ENCODE measurements at places on chromosomes 1 and 21. TPM values are rescaled to one million over a fixed set of nuclear protein-coding genes. Genes with fewer than 3 reads are reported as not detected.

SLC44A3 gene
- total RNA-seq: 14.1 TPM

PPP1R12B gene
- total RNA-seq: 45.9 TPM

PLEKHA6 gene
- 5.1 TPM for total RNA-seq

- no peak overlapping the region for H3K4me3 ChIP-seq
- DNase-seq: no peak
- H3K27me3 ChIP-seq: peaks cover 43% of the 10 kb centered on the region
- H3K4me1 ChIP-seq: no peaks in the 10 kb centered on the region
Observed at GRCh38 chr1:20376880-20377494, 86.3 kb downstream of the VWA5B1 start.

DNA sequence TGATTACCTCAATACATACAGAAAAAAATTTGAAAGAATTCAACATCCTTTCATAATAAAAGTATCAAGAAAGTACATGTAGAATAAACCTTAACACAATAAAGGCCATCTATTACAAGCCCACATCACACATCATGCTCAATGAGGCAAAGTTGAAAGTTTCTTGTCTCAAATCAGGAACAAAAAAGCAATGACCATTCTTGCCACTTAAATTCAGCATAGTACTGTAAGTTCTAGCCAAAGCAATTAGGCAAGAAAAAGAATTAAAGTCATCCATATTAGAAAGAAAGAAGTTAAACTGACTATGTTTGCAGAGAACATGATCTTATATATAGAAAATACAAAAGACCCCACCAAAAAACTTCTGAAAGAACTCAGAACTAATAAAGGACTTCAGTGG is 44.5 kb downstream of the KCNT2 start:
- H3K36me3 ChIP-seq: no peaks in the 10 kb centered on the region
- peaks cover 2% of the 10 kb centered on the region for H3K4me1 ChIP-seq
- H3K27ac ChIP-seq: no peak overlapping the region
- no peaks in the 10 kb centered on the region for H3K27me3 ChIP-seq
- no peak for DNase-seq
- H3K4me3 ChIP-seq: no peak overlapping the region

GRCh38 chr1:178094739-178095645 is 1.1 kb downstream of the RASAL2 start:
- peak overlapping the region; percentile 81 for H3K4me3 ChIP-seq
- no peaks in the 10 kb centered on the region for H3K36me3 ChIP-seq
- H3K27me3 ChIP-seq: no peaks in the 10 kb centered on the region
- peak overlapping the region; percentile 86 for H3K27ac ChIP-seq
- H3K4me1 ChIP-seq: peaks cover 7% of the 10 kb centered on the region

DNA sequence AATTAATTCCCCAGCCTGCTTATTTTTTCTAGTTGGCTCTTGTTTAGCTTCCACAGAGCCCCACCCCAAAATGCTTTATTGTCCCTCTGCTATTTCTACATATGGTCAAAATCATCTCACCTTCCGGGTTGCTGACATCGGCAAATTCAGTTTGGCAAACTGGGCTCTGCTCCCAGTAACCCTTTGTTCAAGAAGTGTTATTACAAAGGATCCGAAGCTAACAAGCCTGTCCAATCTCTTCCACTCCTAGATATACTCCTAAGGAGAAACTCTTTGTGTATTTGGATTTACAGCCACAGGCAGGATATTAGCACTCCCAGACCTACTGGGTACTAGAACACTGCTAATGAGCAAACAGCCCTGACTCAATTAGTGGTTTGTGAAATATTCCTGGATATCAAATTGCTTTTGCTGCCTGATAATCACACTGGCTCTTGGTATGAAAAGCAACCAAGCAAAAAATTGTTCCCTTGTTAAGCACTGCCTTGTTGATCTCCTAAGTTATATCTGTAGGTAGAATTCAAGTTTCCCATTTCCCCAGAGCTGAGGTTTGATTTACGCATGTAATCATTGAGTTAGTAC is 4.0 kb downstream of the JUN start:
- H3K4me3 ChIP-seq: peak overlapping the region; percentile 80
- DNase-seq: no peak
- no peaks in the 10 kb centered on the region for H3K27me3 ChIP-seq
- no peaks in the 10 kb centered on the region for H3K36me3 ChIP-seq

- no peak overlapping the region for H3K4me3 ChIP-seq
- H3K27me3 ChIP-seq: no peaks in the 10 kb centered on the region
- no peaks in the 10 kb centered on the region for H3K36me3 ChIP-seq
- H3K27ac ChIP-seq: no peak overlapping the region
Observed at GRCh38 chr1:32255072-32256071, 4.3 kb downstream of the LCK start.
